Breast epithelium (tissue), 4 donors: ENCODE measurements at places on chromosomes 5 and 9.

DNA sequence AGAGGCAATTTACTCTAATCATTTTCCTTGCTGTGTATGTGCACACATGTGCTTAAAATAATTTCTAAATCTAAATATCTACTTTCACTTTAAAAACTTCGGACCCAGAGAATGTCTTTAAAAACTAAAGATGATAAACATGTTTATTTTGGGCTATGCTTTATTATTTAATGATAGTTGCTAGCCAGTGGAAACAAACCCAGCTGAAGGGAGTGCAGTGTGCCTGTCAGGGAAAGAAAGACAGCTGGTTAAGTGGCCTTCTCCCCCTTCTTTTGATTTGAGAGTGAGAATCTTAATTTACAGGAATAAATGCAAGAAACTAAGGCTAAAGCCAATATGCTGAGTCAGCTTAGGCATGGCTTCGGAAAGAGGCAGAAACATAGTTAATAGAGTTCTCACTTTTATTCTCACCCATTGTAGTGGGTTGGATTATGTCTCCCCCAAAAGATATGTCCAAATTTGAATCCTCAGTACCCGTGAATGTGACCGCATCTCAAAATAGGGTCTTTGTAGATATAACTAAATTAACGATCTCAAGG is 111.4 kb downstream of the DCP2 start:
- no peak overlapping the region for H3K27ac ChIP-seq
- H3K4me1 ChIP-seq: no peaks in the 10 kb centered on the region
- no peak for DNase-seq
- no peaks in the 10 kb centered on the region for H3K36me3 ChIP-seq
- H3K27me3 ChIP-seq: no peaks in the 10 kb centered on the region
- H3K4me3 ChIP-seq: no peak overlapping the region

GRCh38 chr5:100772006-100772405 is 131.1 kb downstream of the ST8SIA4 start:
- no peaks in the 10 kb centered on the region for H3K4me1 ChIP-seq
- no peak overlapping the region for H3K4me3 ChIP-seq
- DNase-seq: no peak
- H3K27me3 ChIP-seq: no peaks in the 10 kb centered on the region
- H3K36me3 ChIP-seq: no peaks in the 10 kb centered on the region

DNA sequence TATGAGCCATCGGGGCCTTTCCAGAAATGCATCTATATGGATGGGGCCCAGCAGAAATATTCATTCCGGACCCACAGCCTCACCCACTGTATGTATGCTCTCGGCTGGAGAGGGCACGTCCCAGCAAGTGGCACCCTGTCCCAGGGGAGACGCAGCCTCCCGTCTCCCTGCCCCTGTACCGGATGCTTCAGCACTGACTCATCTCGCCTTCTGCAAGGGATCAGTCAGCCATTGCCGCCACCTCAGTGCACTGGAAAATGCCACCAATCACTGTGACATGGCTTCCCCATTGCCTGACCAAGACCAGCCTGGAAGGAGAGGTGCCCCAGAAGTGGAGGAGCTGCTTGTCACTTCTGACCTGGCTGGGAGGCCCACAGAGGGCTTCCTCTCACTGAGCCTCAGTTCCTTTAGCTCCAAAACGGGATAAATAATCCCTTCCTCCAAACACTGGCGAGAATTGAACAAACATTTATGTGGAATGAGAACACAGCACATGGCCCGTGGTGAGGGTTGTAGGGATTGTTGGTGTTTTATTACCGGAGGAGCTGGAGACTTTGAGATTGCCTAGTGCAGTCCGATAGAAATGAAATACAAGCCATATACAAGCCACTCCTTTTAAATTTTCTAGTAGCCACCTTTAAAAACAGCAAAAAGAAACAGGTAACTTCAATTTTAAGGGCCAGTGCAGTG is 43.9 kb upstream of the ORM1 start:
- H3K36me3 ChIP-seq: no peaks in the 10 kb centered on the region
- no peak overlapping the region for H3K27ac ChIP-seq
- no peaks in the 10 kb centered on the region for H3K27me3 ChIP-seq
- DNase-seq: no peak
- H3K4me3 ChIP-seq: no peak overlapping the region

GRCh38 chr5:146238973-146239372 is 35.6 kb downstream of the RBM27 start:
- H3K4me3 ChIP-seq: no peak overlapping the region
- DNase-seq: no peak
- no peaks in the 10 kb centered on the region for H3K36me3 ChIP-seq
- no peaks in the 10 kb centered on the region for H3K27me3 ChIP-seq

- H3K27me3 ChIP-seq: no peaks in the 10 kb centered on the region
- H3K36me3 ChIP-seq: no peaks in the 10 kb centered on the region
- peak overlapping the region; percentile 54 for H3K27ac ChIP-seq
- H3K4me3 ChIP-seq: peak overlapping the region; percentile 40
- no peak for DNase-seq
These were observed 311.7 kb upstream of the ZNF608 start for GRCh38 chr5:125057912-125058826.

DNA sequence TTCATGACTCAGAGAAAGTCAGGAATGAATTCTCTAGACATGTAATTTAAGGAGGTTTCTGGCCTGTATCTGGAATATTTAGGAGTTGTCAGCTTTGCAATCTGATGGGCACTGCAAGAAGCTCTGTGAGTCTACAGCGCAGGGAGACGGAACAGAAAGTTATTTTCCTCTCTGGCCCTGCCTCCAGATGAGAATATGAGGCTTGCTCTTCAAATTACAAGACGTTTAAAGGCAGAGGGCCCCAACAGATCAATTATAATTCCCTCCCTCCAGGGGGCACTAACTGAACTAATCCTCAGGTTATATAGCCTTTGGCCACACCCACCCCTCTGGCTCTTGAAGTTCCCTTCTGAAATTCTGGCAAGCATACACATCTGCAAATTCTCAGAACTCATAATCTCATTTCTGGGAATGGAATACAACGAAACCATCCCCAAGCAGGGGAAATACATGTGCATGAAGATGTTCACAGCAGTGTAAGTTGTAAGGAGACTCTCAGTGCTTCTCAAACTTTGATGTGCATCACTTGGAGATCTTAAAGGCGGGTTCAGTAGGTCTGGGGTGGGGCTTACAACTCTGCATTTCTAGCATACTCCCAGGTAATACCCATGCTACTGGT is 307.6 kb downstream of the CWC27 start:
- H3K4me3 ChIP-seq: no peak overlapping the region
- H3K27ac ChIP-seq: peak overlapping the region; percentile 29
- H3K27me3 ChIP-seq: no peaks in the 10 kb centered on the region
- H3K4me1 ChIP-seq: no peaks in the 10 kb centered on the region
- H3K36me3 ChIP-seq: no peaks in the 10 kb centered on the region

GRCh38 chr9:128701227-128701854 is 962 bp upstream of the PKN3 start:
- no peak overlapping the region for H3K4me3 ChIP-seq
- H3K4me1 ChIP-seq: no peaks in the 10 kb centered on the region
- DNase-seq: no peak
- no peak overlapping the region for H3K27ac ChIP-seq

- H3K36me3 ChIP-seq: peaks cover 4% of the 10 kb centered on the region
- H3K4me3 ChIP-seq: no peak overlapping the region
- peak overlapping the region; percentile 38 for H3K27ac ChIP-seq
- peak; percentile 55 for DNase-seq
- no peaks in the 10 kb centered on the region for H3K4me1 ChIP-seq
These were observed 4.3 kb downstream of the BBLN start for GRCh38 chr9:128164307-128164885.

DNA sequence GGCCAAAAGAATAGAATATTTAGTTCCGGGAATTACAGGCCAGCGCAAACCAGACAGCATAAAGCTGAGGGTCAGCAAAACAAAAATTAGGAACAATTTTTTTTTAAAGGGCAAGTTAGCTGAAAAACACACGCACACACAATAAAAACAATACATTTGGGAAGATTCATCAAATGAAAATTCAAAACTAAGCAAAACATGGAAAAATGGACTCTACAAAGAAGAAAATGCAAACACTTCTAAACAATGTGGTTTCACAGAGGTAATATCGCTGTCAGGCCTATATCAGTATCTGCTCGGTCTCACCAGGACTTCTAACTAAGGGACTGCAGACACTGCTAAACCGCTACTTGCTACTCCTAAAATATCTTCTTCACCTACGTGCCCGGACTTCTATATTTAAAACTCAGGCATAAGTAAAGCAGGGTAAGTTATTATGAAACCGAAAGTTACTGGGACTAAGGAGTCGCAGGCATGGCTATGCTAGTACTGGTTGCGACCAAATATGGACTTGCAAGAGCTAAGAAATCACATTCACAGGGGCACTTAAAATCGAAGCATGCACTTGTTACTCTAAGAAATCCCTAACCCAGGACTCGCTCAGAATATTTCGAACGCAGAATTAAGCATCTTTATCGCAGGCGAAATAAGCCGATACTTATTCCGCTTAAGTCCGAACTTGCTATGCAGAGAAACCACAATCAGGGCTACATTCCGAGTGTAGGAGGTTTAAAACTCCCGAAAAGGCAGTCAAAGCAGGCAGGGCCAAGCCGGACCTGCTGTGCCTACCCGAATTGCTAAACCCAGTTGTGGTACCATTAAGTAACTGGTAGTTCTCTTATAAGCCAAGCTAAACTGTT is 2.3 kb downstream of the ANXA2R start:
- H3K36me3 ChIP-seq: no peaks in the 10 kb centered on the region
- no peaks in the 10 kb centered on the region for H3K4me1 ChIP-seq

GRCh38 chr9:128910906-128911305 is 9.9 kb upstream of the PHYHD1 start:
- peak overlapping the region; percentile 94 for H3K27ac ChIP-seq
- no peak overlapping the region for H3K4me3 ChIP-seq
- no peaks in the 10 kb centered on the region for H3K27me3 ChIP-seq
- DNase-seq: no peak
- H3K4me1 ChIP-seq: peaks cover 29% of the 10 kb centered on the region

DNA sequence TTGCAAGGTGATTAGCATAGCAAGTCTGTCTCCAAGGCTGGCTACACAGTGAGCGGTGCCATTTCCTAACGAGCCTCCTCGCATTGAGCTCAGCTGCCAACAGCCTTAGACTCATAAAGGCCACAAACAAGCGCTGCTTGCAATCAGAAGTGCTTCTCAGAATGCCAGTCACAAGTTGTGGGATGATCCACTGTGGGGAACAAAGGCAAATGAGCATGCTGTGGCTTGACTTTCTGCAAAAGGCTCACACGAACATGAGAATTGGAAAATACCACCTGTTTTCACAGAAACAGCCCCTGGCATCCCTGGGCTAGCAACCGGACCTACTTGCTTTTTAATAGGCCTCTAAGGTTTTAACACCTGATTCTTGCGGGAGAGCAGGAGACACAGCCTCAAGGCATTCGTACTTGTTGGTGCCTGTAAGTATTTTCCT is 215.5 kb downstream of the FANCC start:
- H3K36me3 ChIP-seq: no peaks in the 10 kb centered on the region
- DNase-seq: no peak
- H3K4me3 ChIP-seq: no peak overlapping the region
- H3K27ac ChIP-seq: peak overlapping the region; percentile 68
- no peaks in the 10 kb centered on the region for H3K4me1 ChIP-seq

- no peak for DNase-seq
- no peaks in the 10 kb centered on the region for H3K36me3 ChIP-seq
- H3K4me1 ChIP-seq: no peaks in the 10 kb centered on the region
- no peak overlapping the region for H3K27ac ChIP-seq
- no peaks in the 10 kb centered on the region for H3K27me3 ChIP-seq
- H3K4me3 ChIP-seq: no peak overlapping the region
These were observed 79.3 kb upstream of the ZNF618 start for GRCh38 chr9:113796646-113797426.

DNA sequence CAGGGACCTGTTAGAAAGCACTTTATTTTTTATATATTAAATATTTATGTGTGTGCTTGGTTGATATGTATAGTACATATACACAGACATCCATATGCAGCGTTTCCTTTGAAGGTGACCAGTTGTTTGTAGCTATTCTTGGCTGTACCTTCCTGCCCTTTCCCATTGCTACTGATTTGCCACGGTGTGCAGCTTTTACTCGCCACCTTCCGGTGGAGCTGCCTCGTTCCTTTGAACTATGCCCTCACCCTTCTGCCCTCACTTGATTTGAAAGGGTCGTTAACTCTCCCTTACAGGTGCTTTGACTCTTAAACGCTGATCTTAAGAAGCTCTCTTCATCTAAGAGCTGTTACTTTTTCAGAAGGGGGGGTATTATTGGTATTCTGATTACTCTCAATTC is 20.5 kb downstream of the RGMB start:
- no peak overlapping the region for H3K4me3 ChIP-seq
- H3K27ac ChIP-seq: no peak overlapping the region

GRCh38 chr9:124260769-124261603 is 3.2 kb downstream of the NEK6 start:
- H3K4me3 ChIP-seq: no peak overlapping the region
- H3K27ac ChIP-seq: peak overlapping the region; percentile 96
- no peaks in the 10 kb centered on the region for H3K27me3 ChIP-seq
- H3K36me3 ChIP-seq: no peaks in the 10 kb centered on the region
- no peak for DNase-seq

DNA sequence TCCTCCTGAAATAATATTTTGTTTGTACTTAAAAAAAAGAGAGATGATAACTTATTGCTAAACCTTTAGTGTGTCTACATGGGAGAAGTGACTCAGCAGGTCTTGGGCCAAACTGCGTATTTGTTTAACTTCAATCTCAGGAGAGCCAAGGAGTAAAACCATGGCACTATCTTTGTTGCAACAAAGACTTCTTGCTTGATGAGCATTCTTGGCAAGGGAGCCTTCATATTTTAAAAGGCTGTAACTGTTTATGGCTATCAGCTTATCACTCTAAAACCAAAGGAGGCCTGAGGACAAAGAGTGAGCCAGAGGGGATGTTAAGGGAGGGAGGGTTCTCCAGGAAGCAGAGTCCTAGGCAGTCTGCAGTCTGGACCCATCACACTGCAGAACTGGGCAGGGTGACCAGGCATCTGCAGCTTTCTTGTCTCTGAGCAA is 216.2 kb upstream of the S1PR3 start:
- no peaks in the 10 kb centered on the region for H3K4me1 ChIP-seq
- no peaks in the 10 kb centered on the region for H3K36me3 ChIP-seq
- H3K27ac ChIP-seq: peak overlapping the region; percentile 46
- DNase-seq: no peak
- no peak overlapping the region for H3K4me3 ChIP-seq
- no peaks in the 10 kb centered on the region for H3K27me3 ChIP-seq

DNA sequence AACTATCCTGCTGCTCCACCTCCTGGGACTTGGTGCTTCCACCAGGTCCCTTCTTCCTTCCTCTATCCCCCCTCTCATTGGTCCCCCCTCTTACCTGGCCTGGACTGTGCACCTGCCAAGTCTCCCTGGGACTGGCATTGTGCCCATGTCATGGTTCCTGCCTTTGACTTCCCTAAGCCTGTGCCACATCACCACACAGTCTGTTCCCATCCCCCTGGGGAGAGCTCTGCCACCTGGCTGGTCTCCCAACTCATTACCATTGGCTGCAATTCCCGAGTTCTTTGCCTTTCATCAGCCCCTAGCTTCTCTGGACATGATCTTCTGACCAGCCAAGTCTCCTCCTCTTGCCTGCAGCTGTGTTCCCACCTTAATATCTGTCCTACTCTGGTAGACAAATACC is 180.3 kb downstream of the SREK1 start:
- no peak overlapping the region for H3K4me3 ChIP-seq
- H3K4me1 ChIP-seq: no peaks in the 10 kb centered on the region
- DNase-seq: no peak
- H3K27ac ChIP-seq: no peak overlapping the region

- no peak overlapping the region for H3K4me3 ChIP-seq
- peak overlapping the region; percentile 64 for H3K27ac ChIP-seq
- H3K36me3 ChIP-seq: no peaks in the 10 kb centered on the region
- H3K4me1 ChIP-seq: peaks cover 12% of the 10 kb centered on the region
These were observed 3.8 kb downstream of the NMRK1 start for GRCh38 chr9:75084081-75084672.
